ENCODE measurements at places on chromosomes 12 and 14.

- no peaks in the 10 kb centered on the region for H3K4me1 ChIP-seq
- H3K27ac ChIP-seq = no peak overlapping the region
- peak; percentile 59 for DNase-seq
- no peak overlapping the region for H3K4me3 ChIP-seq
Observed at GRCh38 chr14:98008381-98009113, 1211.4 kb downstream of the VRK1 start.

DNA sequence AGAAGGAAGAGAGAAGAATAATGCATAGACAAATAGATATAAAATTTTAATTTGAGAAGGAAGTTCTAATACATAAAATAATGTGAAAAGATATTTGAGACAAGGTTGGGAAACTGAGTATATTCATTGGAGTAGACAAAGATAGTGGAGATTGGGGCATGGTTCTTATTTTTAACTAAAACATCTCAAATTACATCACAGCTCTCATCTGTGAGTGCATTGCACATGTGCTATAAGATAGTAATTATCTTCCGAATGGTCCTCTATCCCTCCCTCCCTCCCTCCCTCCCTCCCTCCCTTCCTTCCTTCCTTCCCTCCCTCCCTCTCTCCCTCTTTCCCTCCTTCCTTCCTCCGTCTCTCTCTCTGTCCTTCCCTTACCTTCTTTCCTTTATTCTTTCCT is 1104.0 kb upstream of the FLRT2 start:
- no peak overlapping the region for H3K4me3 ChIP-seq
- H3K36me3 ChIP-seq = no peaks in the 10 kb centered on the region
- H3K4me1 ChIP-seq = no peaks in the 10 kb centered on the region
- no peak overlapping the region for H3K27ac ChIP-seq

DNA sequence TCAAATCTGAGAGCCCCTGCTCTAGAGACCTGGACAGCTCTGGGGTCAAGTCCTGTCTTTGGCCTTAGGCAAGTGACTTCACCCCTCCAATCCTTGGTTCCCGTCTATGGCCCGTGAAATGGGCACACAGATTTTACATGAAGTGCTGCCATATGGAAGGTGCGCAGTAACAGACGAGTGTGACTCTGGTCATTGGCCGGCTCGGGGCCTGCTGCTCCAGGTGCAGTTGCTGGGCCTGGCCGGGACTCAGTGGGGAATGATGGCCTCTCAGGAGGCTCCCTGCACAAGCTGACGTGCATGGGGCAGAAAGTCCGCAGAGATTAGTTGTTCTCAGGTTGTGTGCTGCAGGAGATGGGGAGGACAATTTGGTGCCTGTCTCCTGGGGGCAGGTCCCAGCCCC is 14.0 kb upstream of the TESC start:
- H3K27ac ChIP-seq = no peak overlapping the region
- no peaks in the 10 kb centered on the region for H3K36me3 ChIP-seq
- no peaks in the 10 kb centered on the region for H3K27me3 ChIP-seq
- H3K4me3 ChIP-seq = no peak overlapping the region
- no peak for DNase-seq

DNA sequence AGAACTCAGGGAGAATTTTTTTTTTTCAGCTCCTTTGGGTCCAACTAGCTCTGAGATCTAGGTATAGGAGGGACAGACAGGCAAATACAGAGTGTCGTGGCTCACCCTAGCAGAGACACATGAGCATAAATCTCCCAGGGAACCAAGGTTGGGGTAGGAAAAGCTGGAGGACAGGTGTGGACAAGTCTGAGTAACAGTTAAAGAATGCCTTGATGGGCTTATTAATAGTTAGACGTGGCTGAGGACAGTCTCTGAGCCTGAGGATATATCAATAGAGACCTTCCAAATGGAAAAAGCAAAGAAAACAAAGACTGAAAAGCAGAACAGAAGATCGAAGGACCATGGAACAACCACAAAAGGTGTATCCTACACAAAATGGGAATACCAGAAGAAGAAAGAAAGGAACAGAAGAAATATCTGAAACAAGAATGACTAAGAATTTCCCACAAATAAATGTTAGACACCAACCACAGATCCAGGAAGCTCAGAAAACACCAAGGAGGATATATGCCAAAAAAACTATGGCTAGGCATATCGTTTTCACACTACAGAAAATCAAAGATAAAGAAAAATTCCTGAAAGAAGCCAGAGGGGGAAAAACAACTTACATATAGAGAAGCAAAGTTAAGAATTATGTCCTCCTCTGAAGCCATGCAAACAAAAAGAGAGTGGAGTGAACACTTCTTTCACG is 80.9 kb downstream of the PTPRB start:
- DNase-seq = peak; percentile 23
- no peak overlapping the region for H3K27ac ChIP-seq
- H3K4me1 ChIP-seq = peaks cover 3% of the 10 kb centered on the region
- H3K36me3 ChIP-seq = no peaks in the 10 kb centered on the region

DNA sequence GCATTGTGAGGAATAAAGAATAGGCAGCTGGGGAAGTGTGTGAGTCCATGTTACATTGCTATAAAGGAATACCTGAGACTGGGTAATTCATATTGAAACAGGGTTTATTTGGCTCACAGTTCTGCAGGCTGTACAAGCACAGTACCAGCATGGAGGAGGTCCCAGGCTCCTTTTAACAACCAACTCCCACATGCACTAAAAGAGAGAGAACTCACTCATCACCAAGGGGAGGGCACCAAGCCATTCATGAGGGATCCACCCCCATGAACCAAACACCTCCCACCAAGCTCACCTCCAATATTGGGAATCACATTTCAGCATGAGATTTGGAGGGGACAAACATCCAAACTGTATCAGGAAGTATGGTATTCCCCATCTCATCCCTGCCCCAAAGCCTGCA is 11.9 kb upstream of the DHRS4 start:
- H3K4me1 ChIP-seq = no peaks in the 10 kb centered on the region
- no peak for DNase-seq
- no peak overlapping the region for H3K27ac ChIP-seq
- no peak overlapping the region for H3K4me3 ChIP-seq
- H3K36me3 ChIP-seq = no peaks in the 10 kb centered on the region

DNA sequence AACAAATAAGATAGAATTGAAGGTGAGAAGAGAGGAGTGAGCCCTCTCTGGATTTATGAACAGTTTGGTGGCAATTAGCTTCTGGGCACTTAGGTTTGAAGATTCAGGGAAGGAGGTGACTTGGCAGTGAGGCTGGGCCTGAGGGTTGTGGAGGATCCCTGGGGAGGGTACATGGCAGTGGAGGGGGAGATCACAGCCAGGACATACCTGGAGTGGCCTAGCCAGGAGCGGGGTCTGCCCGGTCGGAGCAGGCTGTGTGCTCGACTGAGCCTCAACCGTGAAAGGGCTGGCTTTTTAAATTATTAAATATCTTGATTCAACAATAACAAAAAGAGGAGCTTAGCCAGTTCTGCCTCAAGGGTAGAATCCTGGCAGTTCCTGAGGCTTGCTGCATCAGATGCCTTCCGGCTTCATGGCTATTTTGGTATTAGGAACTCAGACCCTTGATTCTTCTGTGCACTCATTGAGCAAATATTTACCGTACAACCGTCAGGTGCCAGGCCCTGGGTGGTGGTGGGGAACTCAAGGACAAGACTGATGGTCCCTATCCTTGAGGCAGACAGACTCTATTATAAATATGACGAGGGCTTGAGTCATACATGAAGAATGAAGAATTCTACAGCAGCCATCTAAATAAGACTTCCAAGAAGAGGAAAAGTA is 73.4 kb downstream of the SPTB start:
- no peak for DNase-seq
- H3K27me3 ChIP-seq = peaks cover 3% of the 10 kb centered on the region

DNA sequence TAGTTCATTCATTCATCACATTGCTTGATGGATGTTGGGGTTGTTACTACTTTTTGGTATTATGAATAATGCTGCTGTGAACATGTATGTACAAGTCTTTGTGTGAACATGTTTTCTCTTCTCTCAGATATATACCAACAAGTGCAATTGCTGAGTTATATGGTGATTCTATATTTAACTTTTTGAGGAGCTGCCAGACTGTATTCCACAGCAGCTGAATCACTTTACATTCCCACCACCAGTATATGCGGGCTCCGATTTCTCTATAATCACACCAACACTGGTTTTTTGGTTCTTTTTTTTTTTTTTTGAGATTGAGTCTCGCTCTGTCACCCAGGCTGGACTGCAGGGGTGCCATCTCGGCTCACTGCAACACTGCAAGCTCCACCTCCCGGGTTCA is 22.2 kb upstream of the PLEKHG6 start:
- H3K27me3 ChIP-seq = no peaks in the 10 kb centered on the region
- peak; percentile 88 for DNase-seq
- H3K4me1 ChIP-seq = peaks cover 3% of the 10 kb centered on the region
- no peak overlapping the region for H3K4me3 ChIP-seq

DNA sequence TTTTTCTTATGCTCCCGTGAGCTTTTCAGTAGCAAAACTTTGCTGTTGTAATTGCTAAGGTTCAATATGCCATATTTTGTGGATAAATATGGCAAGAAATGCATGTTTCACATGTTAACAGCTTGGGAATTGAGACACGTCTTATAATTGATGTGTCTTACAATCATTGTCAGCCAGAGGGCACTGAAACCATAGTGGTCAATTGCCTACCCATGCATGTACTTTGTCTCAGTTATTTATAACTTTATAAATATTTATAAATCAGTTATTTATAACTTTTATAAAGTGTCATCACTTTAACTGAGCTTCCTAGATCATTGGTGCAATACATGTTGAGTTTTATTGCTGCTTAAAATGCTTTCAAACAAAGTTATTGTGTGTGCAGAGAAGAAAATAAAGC is 82.0 kb downstream of the CATSPERB start:
- peaks cover 5% of the 10 kb centered on the region for H3K4me1 ChIP-seq
- no peak overlapping the region for H3K4me3 ChIP-seq

GRCh38 chr12:108587826-108588225 is 10.1 kb downstream of the TMEM119 start:
- DNase-seq = no peak
- H3K4me3 ChIP-seq = no peak overlapping the region
- H3K27me3 ChIP-seq = no peaks in the 10 kb centered on the region
- no peak overlapping the region for H3K27ac ChIP-seq
- no peaks in the 10 kb centered on the region for H3K36me3 ChIP-seq

DNA sequence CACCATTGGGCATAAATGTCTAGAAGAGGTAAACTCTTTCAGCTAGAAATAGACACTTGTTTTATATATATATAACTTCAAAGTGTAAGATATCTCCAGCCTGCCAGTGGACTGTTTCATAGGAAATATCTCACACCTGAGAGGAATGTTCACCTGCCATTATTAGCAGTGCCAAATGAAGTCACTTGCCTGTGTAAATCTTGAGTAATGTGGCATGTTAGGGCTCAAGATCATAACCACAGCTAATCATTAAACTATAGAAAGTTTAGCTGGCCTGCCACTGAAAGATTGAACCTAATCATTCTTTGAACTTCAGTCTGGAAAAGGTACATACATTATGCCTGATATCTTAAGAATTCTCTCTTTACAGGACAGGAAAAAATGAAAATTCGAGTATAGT is 25.5 kb upstream of the KCNJ8 start:
- H3K4me3 ChIP-seq = no peak overlapping the region
- no peaks in the 10 kb centered on the region for H3K36me3 ChIP-seq

GRCh38 chr14:73634011-73634833 is 10.6 kb upstream of the DNAL1 start:
- no peak overlapping the region for H3K27ac ChIP-seq
- no peaks in the 10 kb centered on the region for H3K27me3 ChIP-seq
- H3K4me3 ChIP-seq = peak overlapping the region; percentile 62
- H3K4me1 ChIP-seq = peaks cover 6% of the 10 kb centered on the region

DNA sequence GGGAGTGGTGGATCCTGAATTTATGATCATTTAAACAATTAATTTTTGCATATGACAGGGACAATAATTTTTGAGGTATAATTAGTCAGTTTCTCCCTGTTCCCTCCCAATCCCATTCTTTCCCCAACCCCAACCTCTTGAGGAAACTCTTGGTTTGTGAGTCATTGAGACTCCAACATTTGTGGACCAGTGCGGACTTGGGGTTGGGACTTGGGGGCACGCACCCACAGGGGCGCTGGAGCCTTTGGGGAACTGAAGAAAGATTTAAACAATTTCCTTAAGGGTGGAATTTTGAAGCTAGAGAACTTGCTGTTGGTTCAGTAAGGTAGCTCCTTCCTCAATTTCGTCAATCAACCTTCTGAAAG is 17.4 kb upstream of the PTGR2 start:
- no peaks in the 10 kb centered on the region for H3K27me3 ChIP-seq
- H3K36me3 ChIP-seq = no peaks in the 10 kb centered on the region
- H3K4me3 ChIP-seq = no peak overlapping the region
- no peak overlapping the region for H3K27ac ChIP-seq
- peaks cover 6% of the 10 kb centered on the region for H3K4me1 ChIP-seq
